Stimulated activated CD4-positive, alpha-beta T cell treated with anti-CD3 and anti-CD28 coated beads, Interleukin-1b, Interleukin-23, amount 100 ng/mL, for 1 hour (primary cell): ENCODE measurements at places on chromosomes 1 and 21.

DNA sequence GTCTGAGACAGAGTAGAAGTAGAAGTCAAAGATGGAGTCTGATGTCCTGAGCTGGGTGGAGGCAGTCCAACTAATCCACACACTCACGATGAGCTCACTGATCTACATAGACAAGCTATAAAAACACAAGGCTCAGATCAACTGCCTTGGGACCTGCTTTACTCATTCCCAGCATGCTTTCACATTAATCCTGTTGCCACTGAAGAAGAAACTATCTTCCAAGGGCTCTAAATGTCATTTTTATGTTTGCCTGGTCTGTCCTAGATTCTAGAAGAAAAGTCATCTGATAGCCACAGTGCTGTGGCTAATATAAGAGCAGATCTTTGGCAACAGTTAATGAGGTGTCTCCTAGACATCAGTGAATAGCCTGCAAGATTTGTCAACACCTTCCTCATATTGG, 522.7 kb downstream of the NUF2 start:
- no peak for DNase-seq

GRCh38 chr1:160623862-160624261, 23.0 kb downstream of the SLAMF1 start:
- no peak for DNase-seq

DNA sequence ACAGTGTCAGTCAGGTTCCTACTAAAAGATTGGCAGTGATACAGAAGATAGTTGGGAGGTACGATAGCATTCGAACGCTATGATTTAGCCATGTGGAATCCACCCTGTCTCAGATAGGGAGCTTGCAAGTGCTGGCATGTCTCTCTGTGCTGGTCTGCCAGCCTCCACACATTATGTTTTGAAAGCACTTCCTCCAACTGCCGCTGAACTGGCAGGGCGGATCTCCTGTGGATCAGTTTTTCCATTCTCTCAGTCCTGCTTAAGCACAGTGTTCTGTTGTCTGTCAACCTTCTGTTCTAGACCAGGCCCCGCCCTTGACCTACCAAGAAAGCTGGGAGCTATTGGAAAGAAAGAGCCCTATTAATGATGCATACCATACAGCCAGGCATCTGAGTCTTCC, 65.5 kb upstream of the PALMD start:
- DNase-seq, result no peak

DNA sequence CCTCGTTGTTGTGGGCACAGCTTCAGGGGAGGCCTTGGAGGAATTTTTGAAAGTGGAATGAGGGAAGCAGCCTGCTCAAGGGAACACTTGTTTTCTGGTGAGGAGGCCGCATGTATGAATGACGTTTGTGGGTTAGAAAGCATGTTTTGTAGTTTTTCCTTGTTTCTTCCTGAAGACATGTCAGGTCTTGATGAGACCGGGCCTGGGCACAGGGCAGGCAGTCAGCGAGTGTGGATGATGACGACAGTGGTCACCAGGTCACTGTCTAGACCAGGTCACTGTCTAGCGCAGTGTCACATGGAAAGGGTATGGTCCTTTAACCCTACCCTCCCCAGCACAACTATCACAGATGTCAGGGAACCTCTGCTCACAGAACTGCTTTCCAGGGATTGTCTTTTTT, 7.3 kb downstream of the PSEN2 start:
- no peak for DNase-seq

DNA sequence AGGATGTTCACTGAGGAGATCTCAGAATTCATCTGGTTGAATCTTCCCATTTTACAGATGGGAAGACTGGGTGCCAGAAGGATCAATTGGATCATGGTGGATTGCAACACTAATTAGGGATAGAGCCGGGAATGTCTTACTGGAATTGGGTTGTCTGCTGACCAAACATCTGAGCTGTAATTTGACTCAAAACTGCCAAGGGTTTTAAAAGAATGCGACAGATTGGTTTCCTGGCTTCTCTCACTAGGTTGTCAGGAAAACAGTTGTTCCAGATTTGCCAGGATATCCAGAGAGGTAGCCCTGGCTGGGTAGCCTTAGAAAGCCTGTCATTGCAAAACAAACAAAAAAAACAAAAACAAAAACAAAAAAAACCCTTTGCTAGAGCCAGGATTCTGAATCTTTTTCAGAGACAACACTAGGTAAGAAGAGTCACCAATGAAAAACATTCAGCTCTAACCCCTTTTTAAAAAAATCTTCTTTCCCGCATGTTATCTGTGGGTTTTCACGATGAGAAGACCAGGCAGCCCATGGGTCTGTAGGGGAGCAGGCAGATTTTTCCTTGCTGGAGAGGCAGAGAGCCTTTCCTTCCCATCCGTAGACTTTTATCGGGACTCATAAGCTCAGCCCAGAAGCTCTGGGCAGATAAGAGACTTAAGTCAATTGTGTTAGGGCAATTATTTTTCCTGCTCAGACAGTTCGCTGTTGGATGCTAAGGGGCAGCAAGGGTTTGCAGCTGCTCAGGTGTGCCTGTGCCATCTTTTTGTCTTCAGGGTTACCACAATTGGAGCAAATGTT, 418.9 kb downstream of the PRDM2 start:
- DNase-seq, result no peak

GRCh38 chr1:164662955-164663354, 104.0 kb downstream of the PBX1 start:
- DNase-seq, result no peak

- no peak for DNase-seq
Observed at GRCh38 chr1:233509526-233509925, 104.4 kb upstream of the KCNK1 start.
